ENCODE measurements at places on chromosomes 12 and 14. TPM values are rescaled to one million over a fixed set of nuclear protein-coding genes. Genes with fewer than 3 reads are reported as not detected.

- peak; percentile 63 for ATAC-seq
Observed at GRCh38 chr14:70640938-70641547, 673 bp upstream of the TTC9 start.

- ATAC-seq = no peak
Observed at GRCh38 chr14:91115986-91116770, 2.3 kb downstream of the DGLUCY start.

DNA sequence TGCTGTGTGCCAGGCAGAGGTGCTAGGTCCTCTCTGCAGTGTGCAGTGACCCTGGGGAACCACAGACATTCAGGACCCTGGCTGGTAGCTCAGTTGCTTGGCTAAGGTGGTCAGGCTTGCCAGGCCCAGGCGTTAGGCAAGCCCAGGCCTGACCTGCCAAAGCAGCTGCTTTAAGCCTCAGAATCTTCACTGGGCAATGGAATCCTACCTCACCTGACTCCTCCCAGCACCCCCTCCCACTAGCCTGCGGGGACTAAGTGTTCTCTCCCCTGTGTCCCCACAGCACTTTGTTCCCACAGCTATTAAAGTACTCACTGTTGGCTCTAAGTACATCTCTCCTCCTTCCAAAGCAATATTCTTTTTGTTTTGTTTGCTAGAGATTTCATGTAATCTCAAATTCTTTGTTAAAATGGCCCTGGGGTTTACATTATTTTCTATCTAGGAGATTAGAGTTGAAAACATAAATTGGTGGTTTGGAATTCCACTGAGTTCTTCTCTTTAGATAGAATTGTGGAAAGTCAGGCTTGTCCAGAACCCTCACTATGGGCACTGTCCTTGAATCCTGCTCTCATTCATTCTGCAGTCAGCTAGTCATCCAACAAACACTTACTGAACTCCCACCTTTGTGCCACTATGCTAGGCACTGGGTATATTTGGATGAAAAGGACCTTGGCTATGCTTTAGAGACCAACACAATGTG, 44.4 kb downstream of the DGLUCY start:
- peak; percentile 76 for ATAC-seq

GRCh38 chr14:24463884-24464785, 21.6 kb upstream of the SDR39U1 start:
- ATAC-seq = no peak

The ATG14 gene
- 29.9 TPM for total RNA-seq

DNA sequence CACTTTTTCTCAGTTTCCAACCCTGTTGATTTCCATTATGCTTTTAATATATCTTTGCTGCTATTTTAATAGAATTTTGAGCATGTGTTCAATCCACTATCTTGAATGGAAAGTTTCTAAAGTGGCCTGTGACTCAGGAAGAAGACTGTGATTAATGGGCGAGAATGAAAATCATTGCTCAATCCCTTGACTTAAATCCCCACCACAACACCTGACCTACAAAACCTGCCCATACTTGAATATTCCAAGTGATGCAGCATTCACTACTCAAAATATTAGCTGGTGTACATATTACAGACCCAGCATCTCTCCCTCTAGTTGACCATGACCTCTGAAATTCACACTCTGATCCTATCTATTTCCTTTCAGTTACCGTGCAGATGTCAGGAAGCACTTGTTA, 1.3 kb upstream of the OAS3 start:
- no peak for ATAC-seq

- ATAC-seq = no peak
Observed at GRCh38 chr12:75581515-75581914, 70.1 kb upstream of the KRR1 start.

GRCh38 chr12:124764451-124764850, 99.2 kb downstream of the SCARB1 start:
- no peak for ATAC-seq

DNA sequence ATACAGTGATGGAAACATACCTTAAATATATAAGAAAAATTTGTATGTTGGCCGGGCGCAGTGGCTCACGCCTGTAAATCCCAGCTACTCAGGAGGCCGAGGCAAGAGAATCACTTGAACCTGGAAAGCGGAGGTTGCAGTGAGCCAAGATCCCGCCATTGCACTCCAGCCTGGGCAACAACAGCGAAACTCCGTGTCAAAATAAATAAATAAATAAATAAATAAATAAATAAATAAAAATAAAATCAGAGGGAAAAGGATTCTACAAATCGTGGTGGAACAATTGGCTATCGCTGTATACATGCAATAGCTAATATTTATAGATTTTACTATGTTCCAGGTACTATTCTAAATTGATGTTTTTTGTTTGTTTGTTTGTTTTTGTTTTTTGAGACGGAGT, 1.7 kb upstream of the ATF7 start:
- ATAC-seq = no peak

- no peak for ATAC-seq
Observed at GRCh38 chr12:126770188-126770587, 1496.8 kb upstream of the TMEM132C start.

The CIROP gene
- not detected for total RNA-seq

GRCh38 chr12:18332173-18332572, 70.9 kb downstream of the PIK3C2G start:
- peak; percentile 80 for ATAC-seq

DNA sequence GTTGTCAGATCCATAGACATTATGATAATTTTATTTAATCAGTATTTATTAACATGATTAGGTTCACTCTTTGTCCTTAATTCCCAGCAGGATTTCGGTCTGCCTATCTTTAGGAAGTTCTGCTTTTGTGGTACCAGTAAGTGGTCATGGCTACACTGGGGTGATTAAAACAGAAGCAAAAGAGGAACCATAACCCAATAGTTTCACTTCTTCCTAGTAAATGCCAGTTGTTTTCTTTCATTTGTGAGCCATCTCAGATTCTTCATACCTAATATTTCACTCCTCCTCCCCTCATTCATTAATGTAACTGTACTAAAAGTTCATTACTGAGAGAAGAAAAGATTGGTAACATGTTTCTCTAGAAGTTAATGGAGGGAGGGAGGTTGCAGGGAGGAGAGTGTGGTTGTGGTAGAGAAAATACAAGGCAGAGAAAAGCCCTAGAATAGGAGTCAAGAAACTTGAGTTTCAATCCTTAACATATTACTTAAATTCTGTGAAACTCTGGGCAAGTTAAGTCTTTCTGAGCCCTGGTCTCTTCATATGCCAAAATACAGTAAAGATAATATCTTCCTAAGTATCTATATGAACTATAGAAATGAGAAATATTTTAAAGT, 101.2 kb downstream of the PEBP1 start:
- no peak for ATAC-seq

The NAV3 gene
- total RNA-seq = 6.5 TPM
